Regular cardiac myocyte (primary cell): ENCODE measurements at places on chromosomes 11 and 22. TPM values are rescaled to one million over a fixed set of nuclear protein-coding genes. Genes with fewer than 3 reads are reported as not detected.

The APOA5 gene
- total RNA-seq = under 0.01 TPM in 1 of 2 replicates, not detected in the other

The OLFML1 gene
- total RNA-seq = 5.9 and 10.7 TPM in 2 replicates

The SORL1 gene
- total RNA-seq = 1.7 and 5.2 TPM in 2 replicates

The INPP5J gene
- total RNA-seq = under 0.01 TPM in 1 of 2 replicates, not detected in the other

The GRIA4 gene
- total RNA-seq = not detected in 2 replicates

The CDC45 gene
- total RNA-seq = 2.3 and 38.7 TPM in 2 replicates

The MMP27 gene
- total RNA-seq = not detected in 2 replicates

The ZNRF3 gene
- total RNA-seq = 2.5 and 4.0 TPM in 2 replicates

The DBX1 gene
- not detected in 2 replicates for total RNA-seq

The GTF2H1 gene
- total RNA-seq = 62.7 and 95.8 TPM in 2 replicates

The TPCN2 gene
- 5.9 and 8.7 TPM in 2 replicates for total RNA-seq

The TMPRSS13 gene
- not detected in 2 replicates for total RNA-seq
